ENCODE measurements at places on chromosomes 5 and 9.

- DNase-seq, result no peak
These were observed 9.5 kb upstream of the SH3TC2 start for GRCh38 chr5:149072376-149072775.

- DNase-seq, result peak; percentile 53
These were observed 140.7 kb downstream of the GNA14 start for GRCh38 chr9:77507212-77507961.

DNA sequence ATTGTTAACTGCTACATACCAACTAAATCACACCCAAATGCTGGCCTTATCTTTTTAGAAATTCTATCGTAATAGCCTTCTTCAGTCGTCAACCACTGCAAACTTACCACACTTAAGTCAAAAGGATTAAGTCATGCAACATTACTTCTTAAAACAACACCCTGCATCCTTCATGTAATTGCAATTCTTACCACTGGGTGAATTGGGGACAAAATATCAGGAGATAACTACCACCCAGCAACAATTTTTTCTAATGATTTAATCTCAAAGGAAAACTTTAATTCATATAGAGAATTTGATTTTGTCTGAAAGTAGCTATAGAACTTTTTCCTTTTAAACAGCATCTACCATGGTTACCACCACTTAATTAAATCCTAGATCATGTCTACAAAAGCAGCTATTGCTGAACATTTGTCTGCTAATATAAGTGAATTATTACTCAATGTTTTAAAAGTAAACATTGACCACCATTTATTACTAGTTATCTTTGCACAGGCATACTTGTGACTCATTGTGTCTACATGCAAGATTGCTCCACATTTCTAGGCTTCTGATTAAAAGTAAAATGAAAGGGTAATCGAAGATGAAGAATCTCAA is 10.5 kb downstream of the MLLT3 start:
- DNase-seq, result peak; percentile 85

DNA sequence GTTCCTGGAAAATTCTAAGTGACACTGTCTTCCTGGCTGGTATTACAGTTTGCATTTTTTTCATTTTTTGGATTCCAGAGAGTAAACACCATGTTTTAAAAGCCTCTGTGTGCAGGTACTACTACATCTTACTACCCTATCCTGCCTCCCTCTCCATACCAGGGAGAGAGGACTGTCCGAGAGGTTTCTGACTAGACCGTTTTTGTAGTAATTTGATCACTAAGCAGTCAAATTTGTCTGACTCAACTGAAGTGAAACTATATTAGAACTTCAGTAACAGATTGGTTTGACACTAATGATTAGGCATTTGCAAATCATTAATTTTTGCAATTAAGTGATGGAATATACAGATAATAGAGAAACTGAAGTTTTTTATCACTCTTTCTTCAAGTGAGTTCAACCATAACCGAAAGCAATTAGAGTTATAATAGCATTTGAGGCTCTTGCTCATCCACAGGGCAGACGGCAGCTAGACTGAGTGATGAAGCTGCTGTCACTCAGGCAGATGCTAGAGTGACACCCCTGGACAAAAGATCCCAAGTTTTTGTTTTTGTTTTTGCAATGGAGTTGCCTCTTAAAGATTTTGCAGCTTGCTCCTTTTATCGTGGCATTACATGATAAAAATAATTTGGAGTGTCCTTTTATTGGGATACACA is 44.3 kb downstream of the SMARCA2 start:
- DNase-seq, result no peak

DNA sequence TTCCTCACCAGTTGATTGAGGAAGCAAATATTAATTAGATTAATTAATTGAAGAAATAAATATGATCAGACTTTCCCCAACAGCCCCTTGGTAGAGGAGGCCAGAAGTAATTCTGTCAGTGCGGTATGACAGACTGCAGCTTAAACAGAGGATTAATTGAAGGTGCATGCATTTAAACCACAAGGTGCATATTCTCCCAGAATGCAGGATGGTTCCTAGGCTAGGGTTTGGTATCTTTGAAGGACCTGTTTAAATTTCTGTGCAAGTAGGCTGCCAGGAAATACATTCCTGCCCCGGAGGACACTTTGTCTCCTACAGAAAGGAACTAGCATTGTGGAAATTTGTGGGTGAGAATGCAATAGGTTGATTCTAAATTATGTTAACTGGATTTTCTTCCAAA is 50.5 kb upstream of the PALM2AKAP2 start:
- DNase-seq, result no peak

- peak; percentile 81 for DNase-seq
These were observed 142.3 kb upstream of the ANKH start for GRCh38 chr5:15013654-15014463.

- DNase-seq, result no peak
These were observed 37.3 kb upstream of the SLC25A51 start for GRCh38 chr9:37941253-37941652.

DNA sequence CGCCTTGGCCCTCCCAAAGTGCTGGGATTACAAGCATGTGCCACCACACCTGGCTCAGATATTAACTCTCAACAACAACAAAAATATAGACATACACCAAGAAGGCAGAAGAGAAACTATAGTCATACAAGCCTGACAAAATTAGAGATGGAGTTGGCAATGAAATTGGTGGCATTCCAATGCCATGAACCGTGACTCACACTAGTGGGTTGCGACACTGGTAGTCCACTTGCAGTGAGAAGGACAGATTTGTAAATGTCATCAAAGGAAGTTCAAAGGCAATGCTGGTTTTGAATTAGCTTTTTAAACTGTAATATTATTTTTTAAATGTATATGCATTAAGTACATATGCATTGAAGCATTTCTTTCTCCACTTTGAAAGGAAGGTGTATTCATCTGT is 8.5 kb upstream of the DNAJC25 start:
- peak; percentile 79 for DNase-seq

DNA sequence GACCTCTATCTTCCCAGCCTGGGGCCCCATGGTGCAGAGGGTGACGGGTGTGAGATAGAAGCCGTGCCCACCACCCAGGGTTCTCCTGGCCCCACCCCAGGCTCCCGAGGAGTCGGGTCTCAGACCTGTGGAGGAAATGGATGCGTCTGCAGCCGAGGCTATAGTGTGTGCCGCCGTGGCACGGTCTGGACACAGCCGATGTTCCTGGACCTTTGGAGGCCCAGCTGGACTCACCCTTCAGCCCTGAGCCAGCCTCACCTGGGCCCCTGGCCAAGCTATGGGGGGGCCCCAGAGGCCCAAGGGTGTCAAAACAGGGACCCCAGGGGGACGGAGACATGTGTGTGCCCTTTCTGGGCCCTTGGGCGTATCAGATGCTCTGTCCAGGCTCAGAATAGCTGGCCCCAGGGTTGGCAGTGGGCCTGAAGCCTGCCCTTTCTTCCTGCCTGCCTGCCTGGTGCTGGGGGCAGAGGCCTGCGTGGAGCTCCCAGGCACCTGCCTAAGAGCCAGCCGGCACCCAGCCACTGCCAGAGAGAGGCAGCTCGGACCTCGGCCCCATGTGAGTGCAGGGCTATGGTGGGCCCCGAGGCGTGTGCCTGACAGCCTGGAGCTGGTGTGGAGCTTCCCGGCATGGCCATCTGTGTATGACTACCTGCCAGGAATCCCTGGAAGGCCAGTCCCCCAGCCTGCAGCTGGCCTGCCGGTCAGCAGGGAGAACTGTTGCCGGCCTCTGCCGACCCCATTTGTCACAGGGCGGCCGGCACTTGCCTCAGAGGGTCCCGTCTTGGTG is 41.8 kb downstream of the KCNT1 start:
- no peak for DNase-seq

DNA sequence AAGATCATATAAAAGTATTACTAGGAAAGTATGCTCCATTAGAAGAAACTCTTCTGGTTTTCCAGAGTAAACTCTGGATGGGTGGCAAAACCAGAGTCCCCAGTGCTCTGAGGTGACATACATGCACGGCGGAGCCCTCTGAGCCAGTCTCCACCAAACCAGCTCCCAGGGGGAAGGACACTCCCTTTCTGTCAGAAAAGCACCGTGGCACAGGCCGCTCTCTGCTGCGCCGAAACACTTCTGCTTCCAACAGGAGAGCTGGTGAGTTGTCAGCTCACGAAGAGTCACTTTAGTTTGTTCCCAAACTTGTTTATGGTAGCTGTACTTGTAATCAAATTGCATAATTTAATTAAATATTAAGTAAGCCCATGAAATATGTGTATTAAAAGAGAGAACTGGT is 184.6 kb downstream of the CDK5RAP2 start:
- no peak for DNase-seq

DNA sequence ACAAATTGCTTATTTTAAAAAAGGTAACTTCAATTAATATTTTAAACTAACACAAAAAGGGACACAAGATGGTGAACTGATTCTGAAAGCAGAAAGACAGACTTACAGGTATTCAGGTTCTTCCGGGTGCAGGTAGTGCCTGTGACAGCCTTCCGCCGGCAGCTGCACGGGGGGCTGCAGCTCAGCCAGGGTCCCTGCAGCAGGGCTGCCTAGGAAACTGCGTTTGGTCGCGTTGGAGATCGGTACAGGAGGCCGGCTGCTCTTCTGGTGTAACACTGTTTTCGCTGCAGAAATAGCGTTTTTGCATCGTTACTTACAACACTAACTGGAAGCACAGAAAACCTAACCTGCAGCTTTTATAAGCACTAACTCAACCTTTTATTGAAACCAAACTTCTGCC is 80.0 kb downstream of the CAMSAP1 start:
- no peak for DNase-seq

- peak; percentile 81 for DNase-seq
These were observed 1.1 kb downstream of the PRR7 start for GRCh38 chr5:177447611-177448243.

GRCh38 chr5:159765135-159765433 is 151.2 kb upstream of the ADRA1B start:
- peak; percentile 47 for DNase-seq

DNA sequence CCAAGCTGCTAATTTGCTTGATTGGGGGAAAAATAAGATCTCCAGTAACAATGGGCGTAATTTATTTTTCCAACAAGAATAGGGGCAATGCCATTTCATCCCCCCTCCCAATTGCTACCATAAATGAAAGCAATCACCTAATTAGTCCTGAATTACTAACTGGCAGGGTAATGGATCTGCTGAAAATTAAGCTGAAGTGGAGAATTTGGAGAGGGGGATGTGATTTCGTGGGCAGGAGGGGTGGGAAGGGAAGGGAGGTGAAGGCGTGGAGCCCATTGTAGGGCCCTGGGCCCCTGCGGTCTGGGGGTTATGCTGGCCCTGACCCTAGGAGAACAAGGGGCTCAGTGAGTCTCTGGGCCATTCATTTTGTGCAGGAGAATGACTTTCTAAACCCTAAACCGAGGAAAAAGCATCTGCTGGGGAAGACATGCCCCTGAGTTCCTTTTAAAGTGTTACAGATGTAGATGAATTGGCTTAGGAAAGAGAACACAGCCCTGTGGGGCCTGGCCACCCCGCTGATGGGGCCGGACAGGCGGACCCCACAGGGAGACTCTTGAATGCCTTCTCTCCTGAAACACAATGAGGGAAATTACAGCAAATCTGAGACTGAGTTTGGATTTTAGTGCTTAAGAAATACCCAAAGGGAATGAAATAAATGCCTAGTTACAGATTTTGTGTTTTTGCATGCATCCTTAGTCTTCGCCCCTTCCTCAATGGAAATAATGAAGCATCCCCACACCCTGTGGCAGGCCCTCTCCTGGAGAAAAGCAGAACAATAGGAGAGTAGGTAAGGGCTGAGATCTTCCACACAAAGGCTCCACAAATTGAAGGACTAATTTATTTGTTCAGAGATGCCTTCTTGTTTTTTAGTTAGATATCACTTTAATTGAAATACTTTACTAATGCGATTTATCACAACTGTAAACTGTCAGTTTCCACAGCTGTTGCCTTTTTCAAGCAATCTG is 143.2 kb downstream of the PSAT1 start:
- DNase-seq, result peak; percentile 7

DNA sequence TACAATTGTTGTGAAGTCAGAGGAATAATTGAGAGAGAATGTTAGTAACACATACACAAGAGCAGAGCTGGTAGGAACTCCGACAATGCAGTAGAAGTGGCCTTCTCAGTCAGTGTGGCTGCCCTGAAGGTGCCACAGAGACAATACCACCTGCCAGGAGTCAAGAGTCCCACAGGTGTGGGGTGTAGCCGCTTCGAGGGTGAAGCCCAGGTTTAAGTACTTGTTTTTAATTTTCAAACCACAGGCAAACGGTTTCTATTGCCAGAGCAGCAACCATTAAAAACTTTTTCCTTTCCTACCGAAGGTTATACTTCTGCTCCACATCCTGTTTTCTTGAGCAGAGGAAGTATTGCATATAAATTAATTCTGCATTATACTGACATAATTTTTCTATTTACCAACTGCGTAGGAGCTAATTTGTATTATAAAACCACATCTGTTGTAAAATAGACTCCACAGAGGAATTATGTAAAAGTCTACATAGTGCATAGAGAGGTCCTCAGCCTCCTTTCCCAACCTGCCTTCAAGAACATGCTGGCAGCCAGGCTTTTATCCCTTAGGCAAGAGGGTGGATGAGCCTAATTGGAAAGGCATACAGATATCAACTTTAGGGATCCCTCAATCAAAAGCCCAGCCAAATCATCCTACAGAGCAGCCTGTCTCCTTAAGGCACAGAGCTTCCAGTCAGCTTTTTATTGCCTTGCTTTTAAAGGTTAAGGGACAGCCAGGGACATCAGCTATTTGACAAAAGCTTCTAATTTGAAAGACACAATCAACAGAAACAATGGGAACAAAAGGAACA is 12.9 kb upstream of the ACTBL2 start:
- DNase-seq, result no peak

DNA sequence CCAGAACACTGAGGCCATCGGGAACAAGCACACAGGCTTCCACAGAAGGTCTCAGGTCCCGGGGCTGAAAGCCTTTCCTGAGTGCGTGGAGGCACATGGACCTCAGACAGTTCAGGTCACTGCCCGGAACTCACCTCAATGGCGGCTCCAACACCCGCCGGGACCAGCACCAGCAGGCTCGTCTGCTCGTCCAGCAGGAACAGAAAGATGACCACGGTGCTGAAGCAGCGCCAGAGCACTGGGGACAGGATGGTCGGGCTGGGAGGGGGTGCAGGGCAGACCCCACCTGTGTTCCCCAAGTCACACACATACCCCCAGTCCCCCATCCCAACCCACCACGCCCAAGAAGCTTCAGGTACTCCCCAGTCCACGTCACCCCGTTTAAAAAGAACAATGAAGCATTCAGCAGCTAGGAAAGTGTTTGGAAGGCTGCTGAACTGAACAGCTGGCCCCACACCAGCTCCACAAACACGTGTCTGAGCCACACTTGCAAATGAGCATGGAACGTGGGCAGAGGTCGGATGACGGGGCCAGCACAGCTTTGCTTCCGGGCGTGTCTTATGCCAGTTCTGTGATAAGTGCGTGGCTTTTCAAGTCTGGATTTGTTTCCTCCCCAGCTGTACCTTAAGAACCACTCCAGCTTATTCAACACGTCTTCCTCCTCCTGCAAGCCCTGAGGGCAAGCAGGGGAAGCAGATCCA is 14.6 kb downstream of the CLPTM1L start:
- DNase-seq, result no peak

GRCh38 chr9:90477535-90477934 is 165.1 kb downstream of the DIRAS2 start:
- DNase-seq, result no peak
